Placental epithelial cell (primary cell): ENCODE measurements at places on chromosomes 13 and 19. TPM values are rescaled to one million over a fixed set of nuclear protein-coding genes. Genes with fewer than 3 reads are reported as not detected.

FGF14 gene
- total RNA-seq: under 0.01 TPM in 2 replicates

GJB2 gene
- total RNA-seq: not detected in 2 replicates

WDR62 gene
- 14.1 and 17.5 TPM in 2 replicates for total RNA-seq

PDX1 gene
- total RNA-seq: not detected in 2 replicates

GJA3 gene
- total RNA-seq: under 0.01 and 0.22 TPM in 2 replicates

FAM32A gene
- 94.2 and 96.3 TPM in 2 replicates for total RNA-seq

ZNF546 gene
- total RNA-seq: 0.54 and 3.1 TPM in 2 replicates

LRFN3 gene
- 8.6 and 11.6 TPM in 2 replicates for total RNA-seq

COMP gene
- under 0.01 TPM in 1 of 2 replicates, not detected in the other for total RNA-seq

POLD1 gene
- total RNA-seq: 37.8 and 45.5 TPM in 2 replicates

PEG3 gene
- 11.6 and 16.5 TPM in 2 replicates for total RNA-seq

SIGLEC12 gene
- total RNA-seq: not detected in 2 replicates

MBD3L3 gene
- not detected in 2 replicates for total RNA-seq

FUT1 gene
- 0.39 and 1.5 TPM in 2 replicates for total RNA-seq

PGLYRP2 gene
- not detected in 2 replicates for total RNA-seq

PLK5 gene
- total RNA-seq: not detected in 2 replicates

ZNF541 gene
- 2.7 and 7.5 TPM in 2 replicates for total RNA-seq
